Glutamatergic neuron (in vitro differentiated cells): ENCODE measurements at places on chromosomes 12 and 14. TPM values are rescaled to one million over a fixed set of nuclear protein-coding genes. Genes with fewer than 3 reads are reported as not detected.

PEX5 gene
- 71.0 TPM for total RNA-seq

PGAM5 gene
- 29.1 TPM for total RNA-seq

SPX gene
- total RNA-seq: not detected

TCL1A gene
- not detected for total RNA-seq

MORN3 gene
- total RNA-seq: 1.2 TPM

GPRC5A gene
- total RNA-seq: not detected

FGF23 gene
- total RNA-seq: not detected

SLC10A1 gene
- total RNA-seq: not detected

PHC1 gene
- 59.8 TPM for total RNA-seq

PPM1A gene
- 62.2 TPM for total RNA-seq

KRT6B gene
- not detected for total RNA-seq

TAS2R13 gene
- total RNA-seq: 2.0 TPM

MAPK1IP1L gene
- total RNA-seq: 97.9 TPM

TEX52 gene
- not detected for total RNA-seq

MYO1H gene
- total RNA-seq: 0.27 TPM

SLC17A8 gene
- 0.25 TPM for total RNA-seq
